ENCODE measurements at places on chromosomes 4 and X.

- DNase-seq: no peak
Measured at GRCh38 chr4:8821151-8821950, 50.3 kb downstream of the HMX1 start.

DNA sequence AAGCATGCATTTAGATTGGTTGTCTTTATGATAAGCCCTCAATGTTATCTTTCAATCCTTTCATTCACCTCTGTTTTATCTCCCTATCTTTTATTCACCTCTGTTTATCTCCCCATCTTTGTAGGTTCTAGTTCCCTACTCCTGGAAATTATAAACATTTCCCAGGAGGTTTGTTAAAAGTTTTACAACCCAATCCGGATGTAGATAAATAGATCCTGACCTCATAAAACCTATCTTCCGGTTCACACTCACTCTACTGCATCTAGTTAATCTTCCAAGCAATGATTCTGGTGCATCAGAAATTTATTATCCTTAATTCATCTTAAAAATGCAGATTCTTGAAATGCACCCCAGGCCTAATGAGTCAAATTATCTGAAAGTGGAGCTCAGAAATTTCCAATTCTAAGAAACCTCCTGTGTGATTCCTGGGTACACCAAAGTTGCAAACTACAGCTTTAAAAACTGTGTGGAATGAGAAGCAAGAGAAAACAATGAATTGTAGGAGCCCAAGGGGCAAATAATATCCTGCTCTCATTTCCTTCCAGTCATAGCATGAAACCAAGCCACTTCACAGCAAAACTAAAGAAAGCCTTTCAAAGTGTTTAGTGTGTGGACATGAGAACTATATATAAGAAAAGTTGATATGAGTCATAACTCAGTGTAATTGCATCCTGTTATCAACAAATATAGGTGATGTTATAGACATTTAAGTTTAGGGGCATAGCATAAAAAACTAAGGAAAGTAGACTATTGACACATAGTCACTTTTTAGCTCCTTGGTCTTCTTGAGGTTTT lies 51.1 kb upstream of the UGT8 start:
- no peak for DNase-seq

- DNase-seq: no peak
Measured at GRCh38 chrX:18348047-18348446, 6.4 kb downstream of the SCML2 start.

GRCh38 chr4:94571715-94572114 lies 120.0 kb downstream of the PDLIM5 start:
- DNase-seq: no peak

GRCh38 chr4:72352711-72353110 lies 216.3 kb downstream of the ADAMTS3 start:
- DNase-seq: no peak

GRCh38 chr4:1085404-1085799 lies 28.0 kb downstream of the RNF212 start:
- no peak for DNase-seq

DNA sequence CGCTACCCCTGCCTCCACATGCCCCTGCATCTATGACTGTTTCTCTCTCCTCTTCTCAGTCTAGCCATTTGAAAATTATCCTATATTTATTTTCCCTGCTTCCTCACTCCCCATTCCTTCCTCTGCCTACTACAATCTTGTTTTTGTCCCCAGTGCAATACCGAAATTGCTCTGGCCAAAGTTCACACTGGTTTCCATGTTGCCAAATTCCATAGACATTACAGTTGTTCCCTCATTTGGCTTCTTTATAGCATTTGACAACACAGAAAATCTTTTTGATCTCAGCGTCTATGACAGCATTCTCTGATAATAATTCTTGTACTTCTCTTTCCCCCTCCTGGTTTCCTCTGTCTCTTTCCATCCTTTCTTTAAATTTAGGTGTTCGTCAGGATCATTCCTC lies 99.4 kb downstream of the GPR82 start:
- no peak for DNase-seq

DNA sequence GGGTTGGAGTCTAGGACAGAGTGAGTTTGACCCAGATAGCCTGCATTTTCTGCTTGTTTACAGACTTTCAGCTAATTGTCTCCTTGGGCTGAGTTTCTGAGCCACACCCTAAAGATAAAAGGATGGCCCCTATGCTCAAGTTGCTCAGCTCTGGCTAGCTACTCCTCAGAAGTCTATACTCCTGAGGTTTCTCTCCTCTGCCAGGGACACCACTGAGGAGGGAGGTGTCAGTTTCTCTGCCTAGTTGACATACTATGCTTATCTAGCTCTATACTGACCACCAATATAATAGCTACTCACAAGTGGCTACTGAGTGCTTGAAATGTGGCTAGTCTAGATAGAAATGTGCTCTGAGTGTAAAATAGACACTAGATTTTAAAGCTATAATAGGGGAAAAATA lies 23.6 kb downstream of the HADH start:
- no peak for DNase-seq

Data from naive thymus-derived CD4-positive, alpha-beta T cell (primary cell).